ENCODE measurements at places on chromosomes 6 and 20.

GRCh38 chr6:155454471-155454870 is 1.2 kb downstream of the NOX3 start:
- DNase-seq, result no peak

GRCh38 chr20:33859157-33859695 is 48.1 kb downstream of the CHMP4B start:
- no peak for DNase-seq

DNA sequence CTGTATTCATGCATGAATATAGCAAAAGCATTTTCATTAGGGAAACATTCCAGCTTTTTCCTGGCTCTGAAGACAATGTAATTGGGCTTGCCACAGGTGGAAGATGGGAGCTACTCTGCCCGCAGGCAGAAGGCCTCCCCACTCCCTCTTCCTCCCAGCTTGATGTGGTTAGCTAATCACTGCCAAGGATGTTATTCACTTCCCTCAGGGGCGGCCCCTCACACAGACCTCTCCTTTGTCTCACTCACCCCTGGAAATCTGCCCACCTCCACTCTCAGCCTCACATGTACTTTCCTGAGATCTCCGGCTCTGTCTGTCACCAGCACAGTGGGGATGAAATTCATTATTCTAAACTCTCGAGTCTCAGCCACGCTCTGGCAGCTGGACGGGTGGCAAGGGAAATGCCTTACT is 100.7 kb downstream of the ANKRD60 start:
- DNase-seq, result no peak

DNA sequence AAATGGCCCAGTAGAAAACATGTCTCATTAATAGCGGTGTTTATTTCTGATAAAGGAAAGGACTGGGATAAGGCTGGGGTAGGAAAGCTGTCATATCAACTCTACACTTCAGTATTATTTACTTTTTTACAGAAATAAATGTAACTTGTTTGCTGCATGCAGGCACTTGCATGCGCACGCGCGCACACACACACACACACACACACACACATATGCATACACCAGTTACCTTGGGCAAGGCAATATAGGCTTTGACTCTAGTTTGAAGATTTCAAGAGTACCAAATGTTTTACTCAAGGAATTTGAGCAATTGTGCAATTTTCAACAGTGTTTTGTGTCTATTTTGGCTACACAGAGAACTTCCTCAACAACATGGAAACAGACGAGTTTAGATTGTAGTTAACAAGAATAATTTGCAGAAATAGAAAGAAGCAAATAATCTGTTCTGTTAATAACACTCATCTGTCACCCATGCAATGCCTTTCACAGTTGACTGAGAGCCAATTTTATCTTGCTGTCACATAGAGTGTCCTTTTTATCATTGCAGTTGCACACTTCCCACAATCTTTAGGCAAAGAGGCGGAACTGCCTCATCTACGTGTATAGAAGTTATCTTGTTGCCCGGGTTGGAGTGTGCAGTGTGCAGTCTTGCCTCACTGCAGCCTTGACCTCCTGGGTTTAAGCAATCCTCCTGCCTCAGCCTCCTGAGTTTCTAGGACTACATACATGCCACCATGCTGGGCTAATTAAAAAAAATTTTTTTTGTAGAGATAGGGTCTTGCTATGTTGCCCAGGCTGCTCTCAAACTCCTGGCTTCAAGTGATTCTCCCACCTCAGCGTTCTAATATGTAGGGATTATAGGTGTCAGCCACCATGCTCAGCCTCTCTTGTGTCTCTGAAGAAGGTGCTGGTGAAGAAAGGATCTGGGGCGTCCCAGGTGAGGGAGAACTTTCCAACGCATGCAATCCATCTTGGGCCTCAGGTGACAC is 74.8 kb upstream of the SHLD1 start:
- DNase-seq, result no peak

GRCh38 chr20:58647796-58648501 is 3.1 kb upstream of the STX16 start:
- DNase-seq, result no peak

GRCh38 chr20:5024103-5024502 is 22.8 kb upstream of the SLC23A2 start:
- no peak for DNase-seq

DNA sequence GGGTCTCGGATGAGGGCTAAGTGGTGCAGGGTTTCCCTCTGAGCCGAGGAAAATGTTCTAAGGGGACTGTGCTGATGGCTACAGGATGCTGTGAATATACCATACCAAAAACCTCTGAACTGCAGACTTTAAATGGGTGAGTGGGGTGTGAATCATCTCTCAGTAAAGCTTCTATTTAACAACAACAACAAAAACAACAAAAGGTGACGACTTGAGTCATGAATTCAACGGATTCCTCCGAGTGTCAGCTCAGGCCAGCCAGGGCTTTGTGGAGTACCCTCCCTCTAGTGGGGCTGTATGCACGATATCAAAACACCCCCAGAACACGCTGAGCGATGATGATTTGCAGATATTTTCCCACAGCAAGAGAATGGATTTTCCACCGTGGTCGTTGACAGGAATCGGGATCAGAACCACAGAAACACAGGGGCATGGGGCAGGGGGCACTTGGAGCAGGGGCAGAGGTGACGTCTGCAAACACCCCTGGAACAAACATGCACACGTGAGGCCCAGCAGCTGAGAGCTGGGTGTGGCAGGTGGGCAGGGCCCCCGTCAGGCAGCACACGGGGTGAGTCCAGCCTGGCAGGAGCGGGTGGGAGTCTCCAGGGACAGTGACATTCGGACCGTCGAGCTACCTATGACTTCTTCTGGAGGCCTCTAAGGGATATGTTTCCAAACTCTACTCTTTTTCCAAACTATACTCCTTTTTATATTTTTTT is 38.6 kb downstream of the SLC2A4RG start:
- no peak for DNase-seq

DNA sequence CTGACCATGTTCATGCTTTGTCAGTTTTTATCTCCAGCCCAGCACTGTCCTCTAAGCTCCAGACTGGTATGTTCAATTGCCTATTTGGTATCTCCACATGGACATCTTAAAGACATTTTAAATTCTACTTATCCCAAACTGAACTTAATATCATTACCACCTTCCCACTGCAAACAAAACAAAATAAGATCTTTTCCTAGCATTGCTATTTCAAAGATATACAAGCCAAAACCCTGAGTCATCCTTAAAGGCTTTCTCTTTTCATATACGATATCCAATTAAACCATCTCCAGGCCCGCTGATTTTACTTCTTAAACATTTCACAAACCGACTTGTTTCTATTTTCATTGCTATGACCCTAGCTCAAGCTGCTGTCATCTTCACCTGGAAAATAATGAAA is 35.1 kb upstream of the HS3ST5 start:
- DNase-seq, result no peak

GRCh38 chr20:7836076-7836475 is 104.2 kb downstream of the HAO1 start:
- DNase-seq, result no peak

DNA sequence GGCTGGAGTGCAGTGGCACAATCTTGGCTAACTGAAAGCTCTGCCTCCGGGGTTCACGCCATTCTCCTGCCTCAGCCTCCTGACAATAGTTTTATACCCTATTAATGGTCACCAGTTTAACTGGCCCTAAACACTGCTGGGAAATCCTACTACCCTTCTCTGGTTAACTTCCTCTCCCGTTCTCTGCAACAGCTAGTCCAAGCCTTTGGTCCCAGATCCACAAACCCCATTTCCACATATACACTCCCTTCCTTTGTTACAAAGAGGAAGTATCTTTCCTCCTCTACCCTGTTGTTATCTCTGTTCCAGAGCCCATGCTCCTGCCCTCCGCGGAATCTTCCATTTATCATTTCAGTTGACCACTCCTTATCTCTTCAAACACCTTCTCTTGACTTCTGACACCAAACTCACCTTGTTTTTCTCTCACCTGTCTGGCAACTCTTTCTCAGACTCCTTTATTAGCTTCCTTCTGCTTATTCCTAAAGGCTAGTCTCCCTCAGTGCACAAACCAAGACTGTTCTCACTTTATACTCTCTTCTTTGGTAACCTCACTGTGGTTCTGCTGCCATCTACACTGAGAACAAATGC is 25.0 kb upstream of the TBC1D22B start:
- no peak for DNase-seq

GRCh38 chr6:69179681-69180080 is 544.6 kb downstream of the ADGRB3 start:
- DNase-seq, result no peak

DNA sequence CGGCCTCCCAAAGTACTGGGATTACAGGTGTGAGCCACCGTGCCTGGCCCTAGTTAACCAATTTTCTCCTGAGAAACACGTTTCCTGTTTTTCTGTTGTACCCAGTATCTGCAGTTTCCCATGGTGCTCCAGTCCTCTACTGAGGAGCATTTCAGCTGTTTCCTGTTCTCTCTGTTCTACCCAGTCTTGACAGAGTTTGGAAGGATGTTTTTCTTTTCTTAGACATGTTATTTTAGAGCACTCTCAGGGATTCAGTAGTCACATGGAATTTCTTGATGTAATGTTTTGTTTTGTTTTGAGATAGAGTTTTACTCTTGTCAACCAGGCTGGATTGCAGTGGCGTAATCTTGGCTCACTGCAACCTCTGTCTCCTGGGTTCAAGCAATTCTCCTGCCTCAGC is 129.8 kb upstream of the TIAM2 start:
- DNase-seq, result no peak

GRCh38 chr6:45535933-45536332 is 158.2 kb upstream of the SUPT3H start:
- DNase-seq, result no peak

DNA sequence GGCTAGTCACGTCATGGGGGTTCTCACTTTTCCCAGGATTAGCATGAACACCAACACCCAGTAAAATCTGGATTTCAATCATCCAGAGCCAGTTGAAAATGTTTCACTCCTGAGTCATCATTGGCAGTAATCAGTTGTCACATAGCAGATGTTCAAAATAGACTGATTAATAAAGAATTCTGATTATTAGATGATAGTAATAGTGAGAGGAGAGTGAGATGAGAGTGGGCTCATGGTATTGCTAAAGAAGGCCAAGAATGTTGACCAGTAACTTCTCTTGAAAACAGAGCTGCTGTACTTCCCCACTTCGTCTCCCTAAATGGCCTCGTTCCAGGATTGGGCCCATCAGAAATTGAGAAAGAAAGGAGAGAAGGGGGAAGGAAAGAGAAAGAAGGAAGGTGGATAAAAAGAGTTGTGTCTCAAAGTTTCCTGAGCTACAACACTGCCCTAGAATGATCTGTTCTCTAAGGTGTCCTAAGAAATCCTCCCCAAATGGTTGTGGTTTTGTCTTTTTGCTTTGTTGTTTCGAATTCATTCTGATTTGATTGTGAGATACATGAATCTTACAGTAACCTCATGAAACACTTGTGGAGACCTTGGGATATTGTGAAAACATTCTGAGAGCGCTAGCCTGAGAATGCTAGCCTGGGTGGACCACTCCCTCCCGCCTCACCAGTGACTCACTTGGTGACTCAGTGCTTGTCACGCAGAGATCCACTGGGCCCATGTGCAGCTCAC is 502.2 kb upstream of the JARID2 start:
- DNase-seq, result no peak

GRCh38 chr20:50813801-50814200 is 18.9 kb downstream of the BCAS4 start:
- no peak for DNase-seq

DNA sequence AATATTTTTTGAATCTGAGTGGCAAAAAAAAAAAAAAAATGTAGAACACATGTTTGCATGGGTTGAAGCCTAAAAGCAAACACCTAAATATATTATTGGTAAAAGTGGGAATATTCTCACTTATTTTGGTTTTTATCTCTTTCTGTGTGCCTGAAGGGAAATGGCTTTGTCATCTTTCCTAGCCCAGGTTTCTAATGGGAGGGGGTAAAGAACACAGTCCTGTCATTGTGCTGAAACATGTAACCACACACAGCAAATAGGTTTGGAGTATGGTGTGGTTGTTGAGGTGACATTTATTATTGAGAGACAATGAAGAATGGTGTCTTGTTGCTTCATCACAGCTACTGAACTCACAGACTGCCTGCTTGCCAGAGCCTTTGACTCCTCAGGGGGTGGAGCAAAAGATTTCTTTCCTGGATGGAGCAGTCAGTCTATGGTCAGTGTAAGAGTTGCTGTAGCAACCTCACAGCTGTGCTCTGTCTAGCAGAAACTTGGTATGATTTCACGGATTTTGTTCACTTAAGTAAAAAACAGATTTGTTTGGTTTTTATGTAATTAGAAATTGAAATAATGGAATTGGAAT is 70.2 kb downstream of the CEP57L1 start:
- DNase-seq, result no peak

DNA sequence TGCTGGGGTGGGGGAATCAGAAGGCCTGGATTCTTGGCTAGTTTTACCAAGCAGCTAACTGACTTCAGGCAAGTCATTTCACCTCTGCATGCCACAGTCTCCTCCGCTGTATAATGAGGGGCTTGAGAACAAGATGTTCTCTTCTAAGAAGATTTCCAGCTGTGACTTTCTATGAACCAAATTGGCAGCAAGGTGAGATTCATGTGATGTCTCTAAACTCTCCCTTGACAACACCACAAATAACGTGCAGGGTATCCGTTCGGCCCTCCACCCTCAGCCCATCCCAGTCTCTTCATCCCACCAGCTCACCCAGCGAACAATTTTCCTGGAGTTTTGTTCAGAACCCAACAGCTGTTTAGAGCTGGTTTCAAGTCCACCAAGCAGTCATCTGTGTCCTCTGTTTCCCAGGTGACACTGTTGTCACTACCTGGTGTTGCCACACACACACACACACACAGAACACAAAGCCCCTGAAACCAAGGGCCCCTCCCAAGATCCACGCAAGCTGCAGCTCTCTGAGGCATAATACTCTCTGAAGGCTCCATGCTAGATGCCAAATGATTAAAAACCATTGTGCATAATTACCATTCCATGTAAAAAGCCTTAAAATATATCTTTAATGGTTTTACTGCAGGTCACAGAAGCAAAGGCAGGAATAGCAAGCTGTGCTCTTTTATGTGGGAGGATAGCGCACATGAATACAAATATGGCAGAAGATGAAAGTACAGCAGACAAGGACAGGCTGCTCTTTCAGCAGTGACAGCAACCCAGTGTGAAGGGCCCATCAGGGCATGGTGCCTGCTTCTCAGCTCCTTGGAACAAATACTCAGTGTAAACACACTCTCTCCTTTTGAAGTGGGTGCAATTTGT is 48.2 kb downstream of the ARHGAP18 start:
- DNase-seq, result no peak

DNA sequence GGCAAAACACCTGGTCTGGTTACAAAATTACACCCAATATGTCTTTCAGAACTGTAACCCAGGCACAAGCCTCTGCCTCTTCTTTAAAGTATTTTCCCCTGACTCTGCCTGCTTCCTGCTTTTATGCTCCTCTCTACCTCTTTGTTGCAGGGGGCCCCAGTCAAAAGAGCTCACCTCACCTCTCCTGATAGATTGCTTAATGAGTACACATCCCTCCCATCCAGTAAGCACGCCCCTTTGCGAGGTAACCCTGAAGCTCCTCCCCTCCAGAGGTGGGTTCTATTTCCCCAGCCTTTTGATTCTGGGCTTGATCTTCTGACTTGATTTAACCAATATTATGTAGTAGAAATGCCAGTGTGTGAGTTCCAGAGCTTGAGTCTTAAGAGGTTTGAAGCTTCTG is 56.6 kb upstream of the EYA2 start:
- DNase-seq, result peak; percentile 19

GRCh38 chr20:51763965-51764602 is 4.1 kb downstream of the ATP9A start:
- no peak for DNase-seq

Measured in NCI-H526 treated with DMSO at 0.1 percent for 48 hours (cell line).